ENCODE measurements at places on chromosomes 2 and 18.

- DNase-seq, result no peak
Measured at GRCh38 chr2:113768770-113769169, 12.3 kb upstream of the SLC35F5 start.

- no peak for DNase-seq
Measured at GRCh38 chr2:149090706-149091105, 52.2 kb downstream of the LYPD6B start.

- DNase-seq, result no peak
Measured at GRCh38 chr2:189168856-189169499, 10.6 kb downstream of the COL5A2 start.

GRCh38 chr18:57776767-57777166, 26.3 kb downstream of the ATP8B1 start:
- no peak for DNase-seq
